AG08395 (cell line): ENCODE measurements at places on chromosomes 12 and 14.
A peak's percentile ranks its signal among the peaks of the same experiment; 100 is the strongest.

GRCh38 chr12:6198051-6198450 lies 2.1 kb upstream of the CD9 start:
- no peak for DNase-seq

DNA sequence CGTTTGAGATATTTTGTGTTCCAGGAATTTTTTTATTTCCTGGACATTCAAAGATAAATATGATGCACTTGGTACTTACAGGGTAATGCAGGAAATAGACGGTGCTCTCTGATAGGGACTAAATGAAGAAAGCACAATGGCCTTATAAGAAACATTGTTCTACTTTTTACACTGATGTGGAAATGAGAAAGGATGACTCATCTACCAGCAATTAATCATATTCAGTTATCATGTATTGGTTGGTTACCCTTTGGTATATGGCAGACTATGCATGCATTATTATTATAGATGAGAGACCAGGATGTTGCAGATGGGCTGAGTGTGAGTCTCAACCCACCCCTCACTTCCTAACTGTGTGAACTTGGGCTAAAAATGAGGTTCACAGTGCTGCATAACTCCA lies 222.2 kb downstream of the FLRT2 start:
- DNase-seq = no peak

GRCh38 chr12:109832541-109833306 lies 474 bp downstream of the TRPV4 start:
- no peak for DNase-seq

DNA sequence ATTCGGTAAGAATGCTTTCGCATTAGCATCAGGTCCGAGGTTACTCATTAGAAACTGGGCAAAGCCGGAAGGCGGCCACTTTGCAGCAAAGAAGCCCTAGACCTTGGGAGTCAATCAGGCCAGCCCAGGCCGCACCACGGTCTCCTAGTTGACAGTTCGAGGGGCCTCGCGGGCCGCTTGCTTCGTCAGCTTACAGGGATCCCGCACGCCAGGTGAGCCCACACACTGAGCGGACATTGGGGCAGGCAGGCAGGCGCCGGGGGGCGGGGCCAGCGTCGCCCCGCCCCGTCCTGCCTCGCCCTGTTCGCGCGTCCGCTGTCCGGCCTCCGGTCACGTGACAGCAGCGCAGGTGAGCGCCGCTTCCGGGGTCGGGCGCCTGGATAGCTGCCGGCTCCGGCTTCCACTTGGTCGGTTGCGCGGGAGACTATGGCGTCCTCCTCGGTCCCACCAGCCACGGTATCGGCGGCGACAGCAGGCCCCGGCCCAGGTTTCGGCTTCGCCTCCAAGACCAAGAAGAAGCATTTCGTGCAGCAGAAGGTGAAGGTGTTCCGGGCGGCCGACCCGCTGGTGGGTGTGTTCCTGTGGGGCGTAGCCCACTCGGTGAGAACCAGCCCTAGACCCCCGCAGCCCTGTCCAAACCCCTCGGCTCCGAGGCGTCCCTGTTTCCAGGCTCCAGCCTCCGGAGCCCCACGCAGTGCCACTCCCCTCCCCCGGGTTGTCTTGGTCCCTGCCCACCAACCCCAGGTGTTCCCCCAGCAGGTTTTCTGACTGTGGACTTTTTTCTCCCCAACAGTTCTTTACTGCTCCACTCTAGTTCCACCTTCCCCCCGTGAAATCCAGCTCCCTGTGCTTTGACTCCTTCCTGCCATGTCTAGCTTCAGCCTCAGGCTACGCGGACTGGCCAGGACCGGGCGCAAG lies at the start of gene PIP4K2C:
PIP4K2C (plus strand) TSS at position 329 of the 918 bp plus-strand sequence; CDS start at position 427, 98 bp downstream.
- peak; percentile 73 for DNase-seq

GRCh38 chr12:119938049-119938667 lies 50.9 kb upstream of the BICDL1 start:
- peak; percentile 84 for DNase-seq

DNA sequence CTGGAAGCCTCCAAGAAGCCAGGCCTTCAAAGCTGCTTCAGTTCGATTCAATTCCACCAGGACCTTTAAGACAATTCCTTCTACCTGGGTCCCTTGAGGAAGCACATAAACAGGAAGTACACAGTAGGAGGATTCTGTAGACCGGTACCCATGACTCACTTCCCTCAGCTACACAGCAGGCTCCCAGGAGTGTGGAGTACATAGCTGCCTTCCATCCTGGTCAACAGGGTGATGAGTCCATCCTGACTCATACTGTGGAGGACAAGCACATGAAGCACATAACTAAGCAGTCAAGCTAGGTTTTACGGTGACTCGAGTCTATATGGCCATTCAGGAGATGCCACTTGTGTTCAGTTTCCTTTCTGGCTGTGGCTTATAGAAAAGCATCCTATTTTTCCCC lies 197.6 kb upstream of the RBM19 start:
- DNase-seq = peak; percentile 94

DNA sequence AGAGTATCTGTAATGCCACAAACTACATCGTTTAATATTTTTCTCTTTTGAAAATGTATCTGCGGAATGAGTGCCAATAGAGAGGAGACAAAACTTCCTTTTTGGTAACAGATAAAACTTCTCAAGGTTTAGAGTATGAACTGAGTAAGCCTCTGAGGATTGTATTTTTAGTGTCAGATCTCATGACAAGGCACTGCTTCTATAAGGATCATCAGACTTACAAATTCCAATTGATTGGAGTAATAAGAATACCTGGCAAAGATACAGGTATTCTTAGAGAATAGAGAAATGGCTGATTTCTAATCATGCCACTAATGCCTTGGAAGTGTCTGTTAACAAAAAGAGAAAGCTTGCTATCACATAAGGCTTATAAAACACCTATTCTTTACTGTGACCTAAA lies 45.3 kb downstream of the SLC35F4 start:
- DNase-seq = no peak

- no peak for DNase-seq
Measured at GRCh38 chr14:54671537-54671936, 104.6 kb downstream of the SAMD4A start.

GRCh38 chr12:49903351-49903699 lies 375 bp downstream of the FAIM2 start:
- DNase-seq = no peak

GRCh38 chr12:129530984-129531383 lies 372.8 kb downstream of the TMEM132D start:
- DNase-seq = no peak

DNA sequence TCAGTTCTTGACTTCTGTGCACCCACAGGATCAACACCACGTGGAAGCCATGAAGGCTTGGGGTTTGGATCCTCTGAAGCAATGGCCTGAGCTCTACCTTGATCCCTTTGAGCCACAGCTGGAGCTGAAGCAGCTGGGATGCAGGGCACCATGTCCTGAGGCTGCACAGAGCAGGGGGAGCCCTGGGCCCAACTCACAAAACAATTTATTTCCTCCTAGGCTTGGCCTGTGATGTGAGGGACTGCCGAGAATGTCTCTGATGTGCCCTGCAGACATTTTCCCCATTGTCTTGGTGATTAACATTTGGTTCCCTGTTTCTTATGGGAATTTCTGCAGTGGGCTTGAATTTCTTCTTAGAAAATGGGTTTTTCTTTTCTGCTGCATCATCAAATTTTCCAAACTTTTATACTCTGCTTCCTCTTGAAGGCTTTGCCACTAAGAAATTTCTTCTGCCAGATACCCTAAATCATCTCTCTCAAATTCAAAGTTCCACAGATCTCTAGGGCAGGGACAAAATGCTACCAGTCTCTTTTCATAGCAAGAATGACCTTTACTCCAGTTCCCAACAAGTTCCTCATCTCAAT lies 288.2 kb downstream of the CCDC59 start:
- DNase-seq = no peak

GRCh38 chr12:132583411-132583710 lies 27.0 kb downstream of the LRCOL1 start:
- DNase-seq = no peak

DNA sequence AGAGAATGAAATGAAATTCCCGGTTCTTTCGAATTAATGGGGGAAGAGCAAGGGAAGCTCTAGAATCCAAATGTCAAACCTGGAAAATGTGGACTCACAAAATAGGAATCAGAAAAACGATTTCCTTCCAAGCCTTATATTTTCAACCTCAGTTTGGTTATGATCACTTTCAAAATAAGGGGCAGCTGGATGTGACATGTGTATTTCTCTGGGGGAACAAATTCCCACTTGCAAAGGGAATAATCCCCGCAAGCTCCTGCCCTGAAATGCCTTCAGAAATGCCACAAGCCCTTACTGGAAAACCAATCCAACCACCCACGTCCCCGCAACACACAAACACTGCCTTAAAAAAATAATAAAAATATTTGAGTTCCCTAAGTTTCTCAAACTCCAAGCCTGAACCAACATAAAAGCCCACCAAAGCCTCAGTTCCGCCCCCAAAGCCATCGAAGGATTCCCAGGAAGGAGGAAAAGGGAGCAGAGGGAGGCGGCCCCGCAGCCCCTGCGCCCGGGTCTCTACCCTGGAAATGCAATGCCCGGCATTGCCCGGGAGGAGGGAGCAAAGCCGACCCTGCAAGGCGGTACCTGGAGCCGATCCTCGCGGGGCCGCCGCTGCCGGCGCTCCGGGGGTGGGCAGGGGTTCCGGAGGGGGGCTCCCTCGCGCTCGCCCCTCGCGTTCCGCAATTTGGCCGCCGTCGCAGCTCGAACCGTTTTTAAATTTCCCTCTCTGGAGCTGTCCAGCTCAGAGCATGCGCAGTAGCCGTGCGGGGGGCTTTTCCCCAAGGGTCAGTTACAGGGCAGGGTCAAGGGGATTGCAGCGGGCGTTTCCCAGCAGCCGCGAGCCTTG lies at the start of gene FOXN4:
FOXN4 (minus strand) TSS at position 751 of the 847 bp plus-strand sequence. CDS start 963 bp downstream, outside the sequence.
- no peak for DNase-seq

DNA sequence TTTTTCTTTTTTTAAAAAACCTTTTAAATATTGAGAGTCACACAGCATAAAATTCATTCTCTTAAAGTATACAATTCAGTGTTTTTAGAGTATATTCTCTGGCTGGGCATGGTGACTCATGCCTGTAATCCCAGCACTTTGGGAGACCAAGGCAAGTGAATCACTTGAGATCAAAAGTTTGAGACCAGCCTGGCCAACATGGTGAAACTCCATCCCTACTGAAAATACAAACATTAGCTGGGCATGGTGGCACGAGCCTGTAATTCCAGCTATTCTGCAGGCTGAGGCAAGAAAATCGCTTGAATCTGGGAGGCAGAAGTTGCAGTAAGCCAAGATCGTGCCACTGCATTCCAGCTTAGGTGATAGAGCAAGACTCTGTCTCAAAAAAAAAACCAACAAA lies 68.4 kb upstream of the BCAT1 start:
- no peak for DNase-seq

- peak; percentile 98 for DNase-seq
Measured at GRCh38 chr12:121626087-121626852, at the start of gene ORAI1. TSS of gene ORAI1 (plus strand) at chr12:121626530.

DNA sequence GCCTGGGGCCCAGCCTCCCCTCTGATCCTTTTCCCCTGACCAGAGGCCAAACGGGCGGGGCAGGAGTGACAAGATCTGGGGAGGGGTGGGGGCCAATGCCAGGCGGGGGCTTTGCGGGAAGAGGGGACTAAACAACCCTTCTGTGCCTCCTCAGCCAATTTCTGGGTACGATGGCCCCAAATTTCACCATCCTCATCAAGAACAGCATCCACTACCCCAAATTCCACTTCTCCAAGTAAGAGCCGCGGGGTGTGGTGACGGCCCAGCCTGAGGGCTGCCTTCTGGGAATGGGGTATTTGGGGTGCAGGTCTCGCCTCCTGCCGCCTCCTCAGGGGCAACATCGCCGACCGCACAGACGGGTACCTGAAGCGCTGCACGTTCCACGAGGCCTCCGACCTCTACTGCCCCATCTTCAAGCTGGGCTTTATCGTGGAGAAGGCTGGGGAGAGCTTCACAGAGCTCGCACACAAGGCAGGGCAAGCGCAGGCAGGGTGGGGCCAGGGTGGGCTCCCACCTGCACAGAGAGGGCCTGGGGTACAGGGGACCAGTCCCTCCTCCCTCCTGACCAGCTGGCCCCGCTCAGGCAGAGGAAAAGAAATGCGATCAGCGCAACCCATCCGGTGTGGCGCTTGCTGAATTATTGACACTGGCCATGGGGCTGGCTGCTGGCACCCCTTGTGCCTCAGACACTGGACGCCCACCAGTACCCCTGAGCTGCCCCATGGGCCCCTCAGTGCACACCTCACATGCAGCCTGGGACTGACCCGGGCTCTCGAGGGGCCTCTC lies 1.7 kb downstream of the P2RX2 start:
- no peak for DNase-seq

- DNase-seq = no peak
Measured at GRCh38 chr12:102659200-102659911, 179.0 kb upstream of the IGF1 start.

DNA sequence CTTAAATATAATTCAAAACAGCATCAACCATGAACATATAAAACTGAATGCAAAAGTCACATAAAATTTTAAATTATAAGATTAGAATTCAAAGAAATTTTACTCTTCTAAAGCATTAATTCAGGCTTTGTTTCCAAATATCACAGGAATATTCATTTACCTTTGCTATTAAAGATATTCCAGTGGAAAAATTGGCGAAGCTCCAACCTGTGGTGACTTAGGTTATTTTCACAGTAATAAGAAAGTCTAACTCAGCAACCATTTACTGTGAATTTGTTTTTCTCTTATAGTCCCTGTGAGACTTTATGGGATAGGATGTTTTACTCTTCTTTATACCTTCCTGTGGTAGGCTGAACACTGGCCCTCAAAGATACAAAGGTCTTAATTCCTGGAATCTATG lies 3.2 kb downstream of the WDR89 start:
- no peak for DNase-seq

DNA sequence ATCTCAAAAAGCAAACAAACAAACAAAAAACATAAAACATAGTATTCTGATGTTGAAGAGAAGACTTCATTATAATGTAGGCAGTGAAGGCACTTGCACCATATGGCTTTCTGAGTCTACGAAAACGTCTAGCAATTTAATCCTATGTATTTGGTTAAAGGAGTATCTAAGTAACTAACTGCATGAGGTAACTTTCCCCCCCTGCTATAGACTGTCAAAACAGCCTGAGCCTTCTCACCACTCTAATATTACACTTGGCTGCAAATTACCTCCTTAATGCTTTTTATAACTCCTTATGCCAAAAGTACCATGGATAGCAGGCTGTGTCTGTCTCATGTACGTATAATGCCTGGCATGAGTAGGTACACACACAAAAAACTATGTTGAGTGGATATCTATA lies 607.6 kb upstream of the FLRT2 start:
- no peak for DNase-seq

- no peak for DNase-seq
Measured at GRCh38 chr12:110785240-110785639, 42.5 kb upstream of the PPP1CC start.

GRCh38 chr12:50999093-50999492 lies 27.1 kb downstream of the SLC11A2 start:
- no peak for DNase-seq
